ENCODE measurements at places on chromosomes 11 and 22.

DNA sequence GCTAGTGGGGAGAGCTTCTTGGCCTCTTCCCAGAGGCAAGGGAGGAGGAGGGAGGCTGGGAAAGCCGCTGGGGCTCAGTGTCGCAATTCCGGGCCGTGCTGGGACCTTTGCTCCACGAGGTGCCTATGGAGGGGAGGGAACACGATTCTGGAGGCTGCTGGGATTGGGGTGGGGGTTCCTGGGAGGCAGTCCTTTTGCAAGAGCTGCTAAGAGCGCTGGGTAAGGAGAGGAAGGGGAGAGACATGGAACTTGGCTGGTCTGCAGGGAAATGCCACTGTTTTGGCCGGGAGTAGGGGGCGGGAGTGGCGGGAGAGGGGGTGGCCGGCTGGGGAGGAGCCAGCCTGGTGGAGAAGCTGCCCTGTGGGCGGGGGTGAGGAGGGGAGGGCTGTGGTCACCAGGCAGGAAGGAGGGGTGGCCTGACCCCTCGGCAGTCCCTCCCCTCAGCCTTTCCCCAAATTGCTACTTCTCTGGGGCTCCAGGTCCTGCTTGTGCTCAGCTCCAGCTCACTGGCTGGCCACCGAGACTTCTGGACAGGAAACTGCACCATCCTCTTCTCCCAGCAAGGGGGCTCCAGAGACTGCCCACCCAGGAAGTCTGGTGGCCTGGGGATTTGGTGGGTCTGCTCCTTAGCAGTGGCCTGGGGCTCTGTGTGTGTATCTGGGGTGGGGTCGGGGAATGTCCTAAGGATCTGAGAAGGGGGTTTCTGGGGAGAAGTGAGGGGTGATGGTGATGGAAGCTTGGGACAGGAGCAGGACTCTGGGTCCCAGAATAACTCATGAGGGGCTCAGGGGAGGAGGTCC, at the start of gene NR1H3:
TSS of gene NR1H3 (plus strand) at position 480 of the 800 bp plus-strand sequence. CDS start 1,221 bp downstream, outside the sequence.
- DNase-seq = no peak

DNA sequence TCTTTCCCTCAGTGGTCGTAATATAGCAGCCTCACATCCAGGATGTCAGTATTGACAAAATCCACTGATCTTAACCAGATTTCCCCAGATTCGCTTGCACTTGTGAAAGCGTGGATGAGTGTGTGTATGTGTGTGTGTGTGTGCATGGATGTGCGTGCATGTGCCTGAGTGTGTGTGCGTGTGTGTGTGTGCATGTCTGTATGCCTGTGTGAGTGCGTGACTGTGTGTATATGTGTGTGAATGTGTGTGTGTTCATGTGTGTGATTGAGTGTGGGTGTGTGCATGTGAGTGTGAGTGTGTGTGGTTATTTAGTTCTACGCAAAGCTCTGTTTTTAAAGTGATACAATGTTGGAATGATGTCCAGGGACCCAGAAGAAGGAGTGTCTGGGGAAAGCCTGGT, 723.2 kb downstream of the BRD1 start:
- DNase-seq = no peak

DNA sequence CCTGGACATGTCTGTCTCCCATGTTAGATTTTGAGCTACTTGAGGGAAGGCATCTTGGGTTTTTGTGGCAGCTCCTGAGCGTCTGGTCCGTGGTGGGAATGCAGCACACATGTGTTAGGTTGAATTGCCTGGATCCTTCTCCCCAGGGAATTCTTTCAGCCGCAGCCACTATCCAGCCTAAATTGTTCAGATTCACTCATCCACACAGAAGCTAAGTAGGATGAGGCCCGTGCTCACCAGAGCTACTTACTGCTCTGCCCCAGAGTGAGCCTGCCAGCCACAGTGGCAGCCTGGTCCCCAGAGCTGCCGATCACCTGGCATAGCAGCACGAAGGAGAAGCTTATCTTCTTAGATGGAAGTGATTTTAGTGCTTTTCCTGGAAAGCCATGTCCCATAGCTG, 34.4 kb upstream of the SORL1-AS1 start:
- no peak for DNase-seq

DNA sequence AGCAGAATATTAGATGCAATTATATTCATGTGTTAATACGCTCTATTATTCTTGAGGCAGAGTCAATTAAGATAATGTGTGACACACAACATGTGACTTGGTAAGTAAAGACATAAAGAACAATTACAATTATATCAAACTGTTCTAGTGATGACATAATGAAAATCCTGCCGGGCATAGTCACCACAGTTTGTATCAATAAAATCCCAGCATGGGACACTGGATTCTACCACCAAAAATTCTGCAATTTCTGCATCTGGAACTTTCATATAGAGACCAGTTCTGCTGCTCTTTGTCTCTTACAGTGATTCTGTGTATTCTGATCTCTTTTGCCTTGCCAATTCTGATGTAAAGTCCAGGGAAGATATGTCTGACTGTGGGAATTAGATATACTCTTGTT, 495.6 kb upstream of the LRRC4C start:
- DNase-seq = no peak

GRCh38 chr22:30874431-30875370, 93.9 kb downstream of the MORC2 start:
- no peak for DNase-seq

DNA sequence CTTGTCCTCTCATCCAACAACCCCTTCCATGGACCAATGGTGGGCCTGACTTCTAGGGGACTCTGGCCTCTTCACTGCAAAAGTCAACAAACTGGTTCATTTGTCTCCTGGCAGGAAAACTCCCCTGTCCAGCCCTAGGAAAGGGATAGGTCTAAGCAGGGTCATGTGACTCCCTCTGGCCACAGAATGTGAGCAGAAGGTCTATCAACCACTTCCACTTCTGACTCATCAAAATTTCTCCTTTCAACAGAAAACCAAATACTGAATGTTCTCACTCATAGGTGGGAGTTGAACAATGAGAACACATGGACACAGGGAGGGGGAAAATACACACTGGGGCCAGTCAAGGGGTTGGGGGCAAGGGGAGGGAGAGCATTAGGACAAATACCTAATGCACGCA, 1.3 kb upstream of the ISX start:
- no peak for DNase-seq

DNA sequence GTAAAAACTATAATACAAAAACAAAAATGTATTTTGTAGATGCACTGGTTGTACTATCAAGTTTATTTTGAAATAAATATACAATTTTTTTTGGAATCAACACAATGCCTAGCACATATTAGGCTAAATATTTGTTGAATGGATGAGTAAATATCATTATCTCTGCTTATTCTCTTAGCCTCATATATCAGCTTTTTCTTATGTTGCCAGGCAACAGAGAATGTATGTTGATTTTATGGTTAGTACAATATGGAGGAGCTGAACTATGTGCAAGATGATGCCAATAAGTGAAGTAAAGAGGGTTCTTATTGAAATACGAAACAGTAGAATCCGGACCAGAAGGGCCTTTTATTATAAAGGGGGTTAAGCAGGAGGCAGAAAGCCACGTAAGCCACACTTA, 94.9 kb downstream of the FAR1 start:
- no peak for DNase-seq

All from activated T-cell treated with anti-CD3 and anti-CD28 coated beads for 24 hours (primary cell).